NCI-H2081 (cell line): ENCODE measurements at places on chromosomes 7 and 10.

GRCh38 chr7:86760236-86760635 lies 116.5 kb downstream of the GRM3 start:
- no peak for DNase-seq

GRCh38 chr7:66143876-66144332 lies 29.3 kb downstream of the CRCP start:
- no peak for DNase-seq

DNA sequence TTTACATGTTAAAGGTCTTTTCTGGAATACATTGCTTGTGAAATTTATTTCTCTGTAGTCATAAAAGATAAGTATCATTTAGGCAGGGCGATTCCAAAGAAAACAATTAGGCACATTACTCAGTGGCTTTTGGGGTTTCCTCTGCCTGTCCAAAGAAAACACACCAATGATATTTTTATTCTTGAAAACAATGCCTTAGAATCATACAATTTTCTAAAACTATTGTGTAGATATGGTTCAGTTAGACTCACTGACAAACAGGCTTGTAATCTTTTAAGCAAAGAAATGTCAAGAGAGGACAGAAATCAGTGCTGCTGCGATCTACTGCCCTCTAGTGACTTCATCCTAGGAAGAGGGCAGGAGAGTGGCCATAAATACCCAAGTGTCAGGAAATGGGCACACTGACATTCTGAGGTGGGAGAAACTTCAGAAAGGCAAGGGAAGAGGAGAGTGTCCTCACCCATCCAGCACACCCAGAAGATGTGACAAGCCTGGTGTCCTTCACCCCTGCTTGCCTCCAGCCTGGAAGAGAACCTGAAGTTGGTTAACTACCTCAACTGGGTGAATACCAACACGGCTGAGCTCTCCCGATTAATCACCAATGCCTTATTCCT lies 120.5 kb downstream of the GALNT11 start:
- DNase-seq: peak; percentile 50

DNA sequence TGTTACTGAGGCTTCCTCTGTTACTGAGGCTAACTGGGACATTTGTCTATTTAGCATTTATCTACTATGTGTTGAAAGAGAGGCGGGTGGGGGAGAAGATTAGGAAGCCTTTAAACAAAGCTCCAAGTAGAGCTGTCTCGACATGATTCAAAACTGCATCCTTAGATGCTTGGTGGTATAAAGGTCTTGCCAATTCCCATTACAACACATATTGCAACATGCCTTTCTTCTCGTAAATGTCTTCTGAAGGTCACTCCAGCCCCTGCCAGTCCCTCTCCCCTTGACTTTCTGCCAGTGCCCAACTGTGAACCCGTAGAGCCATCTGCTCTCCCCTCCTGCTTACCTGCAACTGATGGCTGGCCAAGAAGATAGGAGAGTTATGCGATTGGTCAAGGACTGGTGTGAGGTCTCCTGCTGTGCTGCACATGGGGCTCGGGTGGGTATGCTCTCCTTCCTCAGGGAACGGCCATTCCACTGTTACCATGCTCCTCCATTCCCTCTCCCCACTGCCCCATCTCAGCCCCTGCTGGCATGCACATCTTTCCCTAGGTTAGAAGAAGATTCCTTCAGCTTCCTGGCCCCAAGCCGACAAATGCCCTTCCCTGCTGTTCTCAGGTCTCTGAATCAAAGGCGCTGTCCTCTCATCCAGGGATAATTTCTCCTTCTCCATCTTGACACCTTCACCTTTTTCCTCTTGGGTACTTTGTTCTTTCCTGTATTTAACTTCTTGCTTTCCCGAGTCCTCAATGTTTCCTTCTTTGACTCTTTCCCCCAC lies 43.6 kb upstream of the ZNF32 start:
- DNase-seq: no peak

GRCh38 chr7:44791278-44792219 lies 4.9 kb upstream of the PPIA start:
- no peak for DNase-seq
